RWPE2 (cell line): ENCODE measurements at places on chromosomes 16 and 17.

GRCh38 chr16:5639531-5639930 lies 541.9 kb upstream of the EEF2KMT start:
- no peak for DNase-seq

DNA sequence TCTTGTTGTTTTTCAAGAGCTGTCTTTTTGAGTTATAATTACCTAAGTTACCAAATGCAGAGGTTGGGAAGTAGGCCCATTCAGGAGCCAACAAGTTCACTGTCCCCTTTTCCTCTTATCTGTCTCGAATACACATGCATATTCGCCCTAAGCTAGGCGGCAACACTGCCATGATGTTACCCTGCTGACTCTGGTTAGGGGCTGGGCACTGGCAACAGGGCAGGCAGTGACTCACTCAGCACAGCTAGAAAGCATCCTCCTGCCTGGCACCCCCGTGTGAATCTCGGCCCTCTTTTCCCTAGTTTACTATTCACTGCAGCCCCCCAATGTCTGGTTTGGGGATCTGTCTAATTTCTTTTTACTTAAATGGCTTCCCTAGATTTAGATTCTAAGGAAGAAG lies 13.8 kb downstream of the DBF4B start:
- DNase-seq = no peak

DNA sequence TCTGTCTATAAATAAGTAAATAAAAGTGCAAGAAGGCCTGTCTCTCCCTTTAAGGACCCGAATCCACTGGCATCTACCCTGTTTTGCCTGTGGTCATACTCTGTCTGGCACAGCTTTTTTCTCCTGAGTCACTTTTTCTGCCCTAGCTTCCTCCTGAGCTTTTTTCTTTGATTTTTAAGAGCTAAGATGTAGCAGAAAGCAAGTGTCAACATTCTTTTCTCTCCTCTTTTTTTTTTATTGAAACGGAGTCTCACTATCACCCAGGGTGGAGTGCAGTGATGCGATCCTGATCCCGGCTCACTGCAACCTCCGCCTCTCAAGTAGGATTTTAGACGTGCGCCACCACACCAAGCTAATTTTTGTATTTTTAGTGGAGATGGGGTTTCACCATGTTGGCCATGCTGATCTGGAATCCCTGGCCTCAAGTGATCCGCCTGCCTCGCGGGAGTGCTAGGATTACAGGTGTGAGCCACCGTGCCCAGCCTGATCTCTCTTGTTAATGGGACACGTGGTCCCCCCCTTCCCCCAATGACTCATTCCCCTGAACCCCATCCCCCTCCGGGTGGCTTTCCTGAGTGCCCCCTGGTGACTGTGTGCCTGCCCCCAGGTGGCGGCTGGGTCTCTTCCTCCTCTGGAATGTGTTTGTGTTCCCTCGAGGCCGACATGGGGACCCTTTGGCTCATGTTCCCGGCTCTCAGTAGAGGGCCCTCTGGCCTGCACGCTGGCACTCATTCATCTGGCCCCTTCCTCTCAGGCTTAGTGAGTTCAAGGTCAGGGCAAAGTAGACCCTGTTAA lies 14.2 kb downstream of the C16orf90 start:
- DNase-seq = no peak

GRCh38 chr16:4327386-4328045 lies 11.6 kb downstream of the GLIS2 start:
- DNase-seq = no peak

GRCh38 chr16:11423315-11424117 lies 78.3 kb downstream of the RMI2 start:
- DNase-seq = no peak

GRCh38 chr16:68889508-68890150 lies 46.3 kb downstream of the TANGO6 start:
- DNase-seq = no peak

DNA sequence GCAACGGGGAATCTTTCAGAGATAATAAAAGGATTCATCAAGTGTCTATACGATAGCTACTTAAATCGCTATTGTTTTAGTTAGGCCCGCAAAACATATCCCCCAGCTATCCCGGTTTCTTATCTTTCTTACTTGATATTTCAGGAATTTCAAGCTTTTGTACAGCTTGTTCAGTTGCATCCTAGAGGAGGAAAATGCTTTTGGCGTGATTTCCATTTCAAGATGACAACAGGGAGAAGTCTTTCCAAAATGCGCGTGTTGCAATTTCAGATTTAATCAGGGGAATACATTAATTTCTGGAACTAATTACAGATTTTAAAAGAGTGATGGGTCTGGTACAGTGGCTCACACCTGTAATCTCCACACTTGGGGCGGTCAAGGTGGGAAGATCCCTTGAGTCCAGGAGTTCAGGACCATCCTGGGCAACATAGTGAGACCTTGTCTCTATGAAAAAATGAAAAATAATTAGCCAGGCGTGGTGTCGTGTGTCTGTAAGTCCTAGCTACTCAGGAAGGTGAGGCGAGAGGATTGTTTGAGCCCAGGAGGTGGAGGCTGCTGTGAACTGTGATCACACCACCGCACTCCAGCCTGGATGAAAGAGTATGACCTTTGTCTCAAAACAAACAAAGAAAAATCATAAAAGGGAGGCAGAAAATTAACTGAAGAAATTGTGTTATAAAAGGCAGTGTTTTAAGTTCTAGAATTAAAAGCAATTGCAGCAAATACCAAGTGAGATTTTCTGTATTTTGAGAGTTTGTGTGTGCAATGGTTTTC lies 546.1 kb downstream of the MAF start:
- no peak for DNase-seq

GRCh38 chr16:30896889-30897733 lies 697 bp downstream of the CTF1 start:
- peak; percentile 91 for DNase-seq

DNA sequence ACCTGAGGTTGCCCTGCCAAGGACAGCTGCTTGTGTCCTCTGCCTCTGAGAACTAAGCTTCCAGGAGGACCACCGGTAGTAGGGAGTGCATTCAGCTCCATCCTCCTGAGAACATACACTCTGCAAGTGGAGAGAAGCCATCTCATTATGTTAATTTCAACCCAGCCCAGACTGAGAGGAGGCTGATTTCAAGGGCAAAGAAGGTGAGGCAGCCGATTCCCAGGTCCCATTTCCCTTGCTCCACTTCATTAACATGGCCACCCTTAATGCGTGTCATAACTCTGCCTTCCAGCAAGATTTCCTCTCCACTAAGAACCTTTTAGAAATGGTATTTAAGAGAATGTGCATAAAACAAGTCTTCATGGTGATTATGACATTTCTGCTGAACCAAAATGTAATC lies 72.5 kb downstream of the CDH13 start:
- DNase-seq = no peak

- no peak for DNase-seq
These were observed 6.5 kb downstream of the ADAT1 start for GRCh38 chr16:75616521-75617010.
